Activated CD4-positive, alpha-beta T cell treated with anti-CD3 and anti-CD28 coated beads for 36 hours (primary cell): ENCODE measurements at places on chromosomes 6 and 20.
A peak's percentile ranks its signal among the peaks of the same experiment; 100 is the strongest.

GRCh38 chr20:36439040-36439730 is 102.1 kb upstream of the MYL9 start:
- H3K4me1 ChIP-seq, result peaks cover 2% of the 10 kb centered on the region
- peak; percentile 81 for DNase-seq
- H3K4me3 ChIP-seq, result no peak overlapping the region
- H3K36me3 ChIP-seq, result no peaks in the 10 kb centered on the region
- H3K27me3 ChIP-seq, result no peaks in the 10 kb centered on the region
- no peak overlapping the region for H3K27ac ChIP-seq

GRCh38 chr6:34466242-34467185 is 638 bp downstream of the PACSIN1 start:
- H3K4me1 ChIP-seq, result peaks cover 4% of the 10 kb centered on the region
- peaks cover 15% of the 10 kb centered on the region for H3K27me3 ChIP-seq
- no peak for DNase-seq
- no peak overlapping the region for H3K4me3 ChIP-seq
- no peak overlapping the region for H3K27ac ChIP-seq
- no peaks in the 10 kb centered on the region for H3K36me3 ChIP-seq

GRCh38 chr20:62352402-62353288 is 14.5 kb downstream of the LAMA5 start:
- no peak overlapping the region for H3K27ac ChIP-seq
- no peak overlapping the region for H3K4me3 ChIP-seq
- no peaks in the 10 kb centered on the region for H3K4me1 ChIP-seq
- peaks cover 2% of the 10 kb centered on the region for H3K27me3 ChIP-seq
- no peak for DNase-seq

DNA sequence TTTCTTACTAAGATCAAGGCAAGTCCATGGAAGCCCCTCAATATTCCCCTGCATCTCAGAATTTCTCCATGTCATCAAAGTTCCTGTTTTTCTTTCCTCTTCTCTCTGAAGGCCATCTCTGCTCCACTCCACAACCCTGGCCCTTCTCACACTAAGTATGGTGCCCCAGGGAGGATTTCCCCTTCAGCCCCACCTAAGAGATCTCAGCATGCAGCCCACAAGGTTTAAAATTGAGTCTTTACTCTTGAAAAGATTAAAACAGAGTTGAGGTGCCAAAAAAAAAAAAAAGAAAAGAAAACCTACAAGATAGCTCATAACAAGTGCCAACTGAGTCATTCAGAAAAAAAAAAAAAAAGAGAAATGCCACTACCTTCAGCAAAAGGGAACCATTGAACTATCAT is 36.5 kb upstream of the TNFAIP3 start:
- H3K27ac ChIP-seq, result peak overlapping the region; percentile 96
- H3K27me3 ChIP-seq, result no peaks in the 10 kb centered on the region
- peaks cover 13% of the 10 kb centered on the region for H3K36me3 ChIP-seq
